ENCODE measurements at places on chromosomes 3 and 15. TPM values are rescaled to one million over a fixed set of nuclear protein-coding genes. Genes with fewer than 3 reads are reported as not detected.

FANCD2OS gene
- not detected for total RNA-seq

UPK1B gene
- 0.43 TPM for total RNA-seq

GLDN gene
- total RNA-seq, result 56.1 TPM

MTFMT gene
- 23.1 TPM for total RNA-seq

GOLGA6L9 gene
- total RNA-seq, result 1.4 TPM

MKRN2OS gene
- total RNA-seq, result not detected

SAXO2 gene
- total RNA-seq, result 1.9 TPM

Measured in articular chondrocyte of knee joint (primary cell).